RCC 7860 (cell line): ENCODE measurements at places on chromosomes 6 and 20.

- DNase-seq = no peak
Measured at GRCh38 chr6:120965814-120966213, 368.5 kb downstream of the TBC1D32 start.

DNA sequence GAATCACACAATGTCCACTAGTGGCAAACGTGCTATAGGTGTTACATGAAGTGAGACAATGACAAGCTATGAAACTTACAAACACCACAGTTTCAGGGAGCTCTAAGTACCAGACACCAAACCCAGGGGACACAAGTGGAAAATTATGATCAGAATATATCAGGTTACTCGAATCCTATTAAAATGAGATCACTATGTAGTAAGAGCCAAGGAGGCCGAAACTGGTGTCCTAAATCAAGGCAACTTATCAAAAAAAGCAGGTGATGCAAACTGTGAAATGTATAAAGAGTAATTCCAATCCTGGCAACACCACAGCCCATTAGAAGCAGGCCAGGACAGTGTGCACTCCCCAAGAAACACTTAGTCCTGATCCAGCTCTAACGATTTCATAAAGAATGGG is 100.3 kb downstream of the ARHGAP18 start:
- DNase-seq = no peak

GRCh38 chr20:44099832-44100231 is 87.2 kb downstream of the JPH2 start:
- no peak for DNase-seq

GRCh38 chr6:150004101-150004782 is 21.1 kb downstream of the RAET1L start:
- DNase-seq = no peak

- DNase-seq = no peak
Measured at GRCh38 chr6:98137391-98137790, 697.0 kb upstream of the POU3F2 start.

GRCh38 chr6:156510242-156510641 is 266.9 kb upstream of the ARID1B start:
- no peak for DNase-seq

DNA sequence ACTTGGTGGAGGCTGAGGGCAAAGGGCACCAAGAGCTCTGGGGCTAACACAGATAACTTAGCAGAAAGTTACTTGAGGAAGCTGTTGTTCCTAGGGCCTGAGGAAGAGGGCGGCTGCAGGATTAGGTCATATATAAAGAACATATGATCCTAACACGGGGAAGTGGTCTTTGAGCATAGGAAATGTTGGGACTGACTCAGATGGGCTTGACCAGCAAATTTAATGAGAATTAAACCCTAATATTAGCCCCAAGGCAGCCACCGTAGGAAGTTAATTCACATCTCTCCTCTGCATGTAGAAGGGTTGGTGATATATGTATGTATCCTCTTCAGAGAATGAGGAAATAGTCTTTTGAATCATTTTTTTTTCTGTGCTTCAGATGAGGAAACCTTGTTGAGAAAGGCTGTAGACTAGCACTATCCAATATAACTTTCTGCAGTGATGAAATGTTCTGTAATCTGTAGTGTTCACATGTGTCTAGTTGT is 9.2 kb upstream of the ZBTB9 start:
- no peak for DNase-seq

DNA sequence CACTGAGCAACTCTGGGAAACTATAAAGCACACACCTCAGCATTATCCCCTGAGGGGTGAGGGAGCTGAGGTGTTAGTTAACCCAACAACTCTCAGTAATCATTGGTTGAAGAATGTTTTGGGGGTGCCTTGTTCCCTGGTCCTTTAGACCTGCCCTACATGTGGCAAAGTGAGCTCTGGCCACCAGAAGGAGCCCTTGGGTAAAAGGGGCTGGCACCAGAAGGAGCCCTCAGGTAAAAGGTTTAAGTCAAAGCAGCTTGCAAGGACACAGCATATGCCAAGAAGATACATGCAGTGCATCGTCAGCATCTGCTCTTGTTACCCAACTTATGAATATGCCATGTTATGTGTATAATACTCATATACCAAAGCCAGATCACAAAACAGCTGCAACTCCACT is 1081.7 kb downstream of the KIF16B start:
- DNase-seq = no peak

- peak; percentile 14 for DNase-seq
Measured at GRCh38 chr6:11650025-11650696, 112.6 kb downstream of the TMEM170B start.

GRCh38 chr6:70599187-70599586 is 32.5 kb downstream of the SDHAF4 start:
- no peak for DNase-seq

DNA sequence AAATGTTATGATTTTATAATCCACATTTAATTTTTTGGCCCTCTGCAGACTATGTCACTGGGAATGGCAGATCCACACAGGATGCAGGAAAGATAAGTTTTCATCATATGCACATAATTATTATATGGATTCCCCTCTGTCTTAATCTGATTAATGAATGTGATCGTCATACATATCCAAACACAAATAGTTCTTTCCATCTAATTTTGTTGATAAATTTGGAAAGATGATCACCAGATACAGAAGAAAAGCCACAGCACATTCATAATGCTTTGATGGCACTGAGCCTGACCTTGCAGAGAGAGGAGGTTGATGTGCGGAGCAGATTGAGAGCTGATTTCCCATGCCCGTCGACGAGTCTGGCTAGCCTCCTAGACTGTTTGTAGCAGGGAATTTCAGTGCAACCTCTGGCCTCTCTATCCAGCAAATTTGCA is 471.5 kb downstream of the EPM2A start:
- DNase-seq = no peak

DNA sequence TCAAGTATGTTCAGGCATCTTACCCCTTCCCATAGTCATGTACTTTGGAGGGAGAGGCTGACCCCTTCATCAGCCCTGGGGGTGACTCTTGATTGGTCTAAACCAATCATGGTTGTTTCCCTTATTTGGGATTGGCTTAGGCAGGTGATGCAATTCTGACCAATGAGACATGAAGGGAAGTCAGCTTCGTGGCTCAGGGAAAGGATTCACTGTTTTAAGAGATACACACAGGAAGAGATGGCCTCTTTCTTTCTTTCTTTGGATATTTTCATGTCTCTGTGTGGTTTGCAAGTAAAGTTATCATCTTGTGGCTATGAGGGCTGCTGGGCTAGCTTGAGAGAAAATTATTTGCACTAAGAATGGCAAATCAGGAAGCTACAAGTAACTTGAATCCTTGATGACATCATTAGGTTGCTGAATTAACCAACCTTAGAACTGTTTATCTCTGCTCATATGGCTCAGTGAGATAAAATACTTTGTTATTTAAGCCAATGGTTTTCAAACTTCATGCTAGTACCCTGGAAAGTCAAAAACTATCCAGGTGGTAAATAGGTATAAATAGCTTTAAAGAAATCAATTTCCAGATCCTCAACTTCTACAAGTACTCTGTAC is 144.2 kb upstream of the CENPW start:
- DNase-seq = no peak

GRCh38 chr6:13288969-13289391 is 39.4 kb downstream of the TBC1D7 start:
- DNase-seq = no peak

GRCh38 chr20:42581311-42581710 is 608.4 kb downstream of the PTPRT start:
- DNase-seq = no peak

- peak; percentile 72 for DNase-seq
Measured at GRCh38 chr20:23629017-23629541, 8.7 kb downstream of the CST3 start.

GRCh38 chr20:54004445-54004844 is 65.9 kb downstream of the BCAS1 start:
- no peak for DNase-seq

- DNase-seq = peak; percentile 7
Measured at GRCh38 chr6:66897576-66897975, 1190.5 kb upstream of the EYS start.

DNA sequence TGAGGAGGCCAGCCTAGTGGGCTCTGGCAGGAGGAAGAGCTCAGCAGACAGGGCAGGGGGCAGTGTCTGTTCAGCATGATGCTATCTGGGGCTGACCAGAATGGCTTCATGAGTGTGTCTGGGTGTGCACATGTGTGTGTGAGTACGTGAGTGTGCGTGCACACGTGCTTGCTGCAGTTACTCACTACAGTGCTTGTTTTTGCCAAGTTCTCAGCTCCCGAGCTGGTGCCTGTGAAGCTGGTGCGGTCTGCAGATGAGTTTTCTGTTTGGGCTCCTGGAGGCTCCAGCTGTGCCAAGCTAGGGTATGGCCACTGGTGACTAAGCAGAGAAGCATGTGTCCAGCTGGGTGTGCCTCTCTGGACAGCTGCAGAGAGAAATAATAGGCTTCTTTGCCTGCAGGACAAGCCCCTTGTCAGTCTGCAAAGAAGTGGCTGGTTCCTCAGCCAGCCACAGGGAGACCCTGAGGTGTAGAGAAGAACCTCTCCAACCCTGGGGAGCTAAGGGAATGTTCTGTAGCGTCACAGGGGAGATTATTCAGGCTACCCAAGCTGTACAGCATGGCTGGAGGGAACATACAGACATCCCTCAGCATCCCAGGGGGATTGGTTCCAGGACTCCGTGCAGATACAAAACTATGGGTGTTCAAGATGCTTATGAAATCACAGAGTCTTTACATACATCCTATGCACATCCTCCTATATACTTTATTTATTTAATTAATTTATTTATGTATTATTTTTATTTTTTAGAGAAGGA is 40.2 kb upstream of the FAM50B start:
- peak; percentile 86 for DNase-seq

- no peak for DNase-seq
Measured at GRCh38 chr20:35196313-35196712, 24.4 kb downstream of the PROCR start.

GRCh38 chr6:113450061-113450465 is 407.1 kb upstream of the MARCKS start:
- DNase-seq = no peak

DNA sequence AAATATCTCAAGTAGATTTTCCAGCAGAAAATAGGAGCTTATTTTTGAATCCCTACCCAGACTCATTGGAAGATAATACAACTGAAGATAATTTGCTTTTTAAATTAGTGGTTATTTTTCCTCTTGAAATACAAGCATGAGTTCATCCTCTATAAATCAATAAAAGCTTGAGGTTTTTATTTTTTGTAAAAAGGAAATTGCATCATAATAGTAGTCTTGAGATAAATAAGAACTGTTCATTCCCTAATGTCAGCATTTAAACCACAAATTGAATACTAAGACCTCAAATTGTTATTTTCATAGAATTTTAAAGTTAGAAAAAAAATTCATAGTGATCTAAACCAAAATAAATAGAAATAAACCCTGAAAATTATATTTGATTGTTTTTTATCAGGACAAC is 719.1 kb downstream of the CD109 start:
- no peak for DNase-seq

GRCh38 chr6:26319405-26320128 is 45.4 kb upstream of the BTN3A2 start:
- no peak for DNase-seq

GRCh38 chr6:2876210-2877056 is 26.7 kb downstream of the SERPINB9 start:
- peak; percentile 91 for DNase-seq

DNA sequence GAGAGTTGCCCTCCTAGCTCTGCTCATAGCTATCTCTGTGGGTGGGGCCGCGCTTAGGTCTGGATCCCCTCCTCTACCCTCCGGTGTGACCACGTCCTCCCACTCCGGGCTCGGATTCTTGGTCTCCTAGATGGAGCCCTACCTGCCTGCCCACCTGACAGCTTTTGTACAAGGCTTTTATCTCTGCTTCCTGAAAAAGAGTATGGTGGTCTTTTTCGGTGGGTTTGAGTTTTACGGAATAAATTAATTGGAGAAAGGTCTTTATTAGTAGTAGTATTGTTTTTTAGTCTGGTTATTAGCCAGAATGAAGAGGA is 773 bp downstream of the SMAP1 start:
- no peak for DNase-seq

DNA sequence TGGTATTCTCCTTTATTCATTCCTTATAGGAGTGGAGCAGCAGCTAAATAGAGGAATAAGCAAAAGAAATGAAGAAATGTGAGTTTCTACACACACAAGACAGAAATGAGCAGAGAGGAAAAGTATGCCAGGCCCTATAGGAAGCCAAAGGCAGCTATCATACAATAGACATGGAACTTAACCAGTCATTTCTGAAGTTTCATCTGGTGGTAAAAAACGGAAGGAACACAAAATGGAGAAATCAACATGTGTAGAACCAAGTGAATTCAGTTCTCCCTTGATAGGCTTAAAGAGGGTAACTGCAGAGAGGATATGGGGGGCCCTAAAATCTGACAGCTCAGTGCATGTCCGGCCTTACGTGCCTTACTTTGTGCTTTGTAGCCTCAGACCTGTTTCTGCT is 44.6 kb downstream of the TSBP1 start:
- DNase-seq = no peak

- DNase-seq = no peak
Measured at GRCh38 chr6:94323853-94324252, 904.5 kb upstream of the EPHA7 start.

GRCh38 chr20:37992802-37993409 is 40.4 kb downstream of the TTI1 start:
- DNase-seq = peak; percentile 34

- DNase-seq = no peak
Measured at GRCh38 chr6:112667427-112667826, 320.3 kb downstream of the RFPL4B start.

- DNase-seq = peak; percentile 8
Measured at GRCh38 chr20:688809-689212, 13.2 kb upstream of the SCRT2 start.

DNA sequence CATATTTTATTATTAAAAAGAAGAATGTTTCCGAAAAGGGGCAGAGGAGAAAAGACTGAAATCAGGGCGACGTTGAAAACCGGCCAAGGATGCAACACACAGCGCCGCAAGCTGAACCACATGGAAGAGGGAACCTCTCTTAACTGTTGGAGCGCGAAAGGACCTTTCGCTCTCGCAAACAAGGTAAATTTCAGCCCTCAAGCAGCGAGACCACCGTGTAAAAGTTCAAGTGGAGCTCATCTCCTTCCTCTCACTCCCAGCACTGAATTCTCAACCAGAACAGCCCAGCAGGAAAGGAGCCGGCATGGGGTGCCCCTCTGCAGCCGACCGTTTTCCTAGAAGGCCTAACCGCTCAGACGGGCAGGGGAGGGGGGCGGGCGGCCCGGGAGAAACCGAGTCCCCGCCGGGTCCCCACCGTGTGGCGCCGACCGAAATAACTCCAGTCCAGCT is 621 bp downstream of the GPR63 start:
- DNase-seq = no peak

- no peak for DNase-seq
Measured at GRCh38 chr20:49637046-49637637, 69.2 kb upstream of the PTGIS start.
